ENCODE measurements at places on chromosomes 11 and 22.
A peak's percentile ranks its signal among the peaks of the same experiment; 100 is the strongest.

- DNase-seq = no peak
Measured at GRCh38 chr22:32967386-32968101, 90.6 kb downstream of the SYN3 start.

DNA sequence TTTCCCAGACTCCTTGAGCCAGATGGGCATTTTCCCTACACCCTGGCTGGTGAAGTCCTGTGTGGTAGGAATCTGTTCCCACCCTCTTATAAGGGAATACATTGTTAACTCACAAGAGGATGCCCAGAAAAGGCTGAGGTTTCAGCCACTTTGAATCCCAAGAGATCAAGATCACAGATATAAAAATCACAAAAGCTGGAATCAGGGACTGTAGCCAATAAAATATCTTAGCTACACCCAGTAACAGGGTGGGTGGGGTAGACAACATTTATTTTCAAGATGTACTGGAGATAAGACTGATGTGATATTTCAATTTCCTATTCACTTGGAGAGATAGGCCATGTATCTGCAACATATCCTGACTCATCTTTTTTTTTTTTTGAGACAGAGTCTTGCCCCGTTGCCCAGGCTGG is 50.3 kb downstream of the COPB1 start:
- no peak for DNase-seq

- DNase-seq = no peak
Measured at GRCh38 chr11:113952070-113952469, 22.8 kb upstream of the HTR3A start.

- no peak for DNase-seq
Measured at GRCh38 chr22:38031491-38031890, 25.7 kb upstream of the PICK1 start.

GRCh38 chr11:40797981-40798380 is 661.5 kb downstream of the LRRC4C start:
- DNase-seq = no peak

DNA sequence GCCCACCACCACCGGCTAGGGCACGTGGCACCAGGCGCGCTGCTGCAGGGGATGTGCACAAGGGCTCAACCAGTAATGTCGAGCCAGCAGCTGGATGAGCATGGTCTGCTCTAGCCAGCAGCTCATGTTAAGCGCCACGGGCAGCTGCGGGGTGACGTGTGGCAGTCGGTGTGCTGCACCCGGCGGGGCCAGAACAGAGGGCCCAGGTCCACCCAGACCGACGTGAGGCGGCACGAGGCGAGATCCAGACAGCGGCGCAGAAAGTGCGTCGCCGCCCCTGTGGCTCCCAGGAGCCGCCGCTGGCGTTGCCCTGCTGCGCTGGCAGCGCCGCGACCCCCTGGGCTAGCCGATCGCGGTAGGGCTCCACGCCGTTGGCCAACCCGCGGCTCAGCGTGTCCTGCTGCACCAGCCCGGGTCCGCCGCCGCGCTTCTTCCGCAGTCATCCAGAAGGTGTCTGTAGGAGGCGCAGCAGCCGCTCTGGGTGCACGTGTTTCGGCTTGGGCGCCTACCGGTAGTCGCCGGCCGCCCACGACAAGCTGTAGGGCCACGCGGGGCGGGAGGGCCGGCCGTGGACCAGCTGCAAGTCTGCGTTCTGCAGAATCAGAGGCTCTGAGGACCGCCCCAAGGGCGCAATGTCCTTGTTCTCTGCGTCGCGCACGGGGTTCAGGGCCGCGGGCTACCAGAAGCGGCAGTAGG is 4.6 kb upstream of the GALR3 start:
- DNase-seq = peak; percentile 59

DNA sequence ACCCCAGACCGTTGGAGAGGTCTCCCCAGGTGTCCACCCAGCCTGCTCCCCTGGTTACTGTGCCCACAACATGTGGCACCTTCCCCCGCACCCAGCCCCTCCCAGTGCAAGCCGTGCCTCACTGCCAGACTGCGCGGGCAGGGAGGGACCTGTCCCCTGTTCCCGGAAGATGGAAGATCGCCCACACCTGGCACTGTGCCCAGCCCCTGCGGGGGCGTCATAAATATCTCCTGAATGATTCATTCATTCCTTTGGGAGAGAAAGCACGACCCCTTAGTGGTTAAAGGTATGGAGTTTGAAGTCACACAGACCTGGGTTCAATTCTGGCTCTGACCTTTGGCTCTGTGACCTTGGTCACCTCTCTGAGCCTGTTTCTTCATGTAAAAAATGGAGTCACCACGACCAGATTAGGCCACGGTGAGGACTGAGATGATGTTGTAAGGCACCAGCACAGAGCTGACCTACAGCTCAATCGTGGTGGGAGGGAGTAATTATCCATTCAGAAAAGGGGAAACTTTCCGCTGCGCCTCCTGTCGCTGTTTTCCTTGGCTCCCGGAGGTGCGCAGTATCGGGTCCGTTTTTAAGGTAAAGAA is 497 bp upstream of the SYT12 start:
- no peak for DNase-seq

DNA sequence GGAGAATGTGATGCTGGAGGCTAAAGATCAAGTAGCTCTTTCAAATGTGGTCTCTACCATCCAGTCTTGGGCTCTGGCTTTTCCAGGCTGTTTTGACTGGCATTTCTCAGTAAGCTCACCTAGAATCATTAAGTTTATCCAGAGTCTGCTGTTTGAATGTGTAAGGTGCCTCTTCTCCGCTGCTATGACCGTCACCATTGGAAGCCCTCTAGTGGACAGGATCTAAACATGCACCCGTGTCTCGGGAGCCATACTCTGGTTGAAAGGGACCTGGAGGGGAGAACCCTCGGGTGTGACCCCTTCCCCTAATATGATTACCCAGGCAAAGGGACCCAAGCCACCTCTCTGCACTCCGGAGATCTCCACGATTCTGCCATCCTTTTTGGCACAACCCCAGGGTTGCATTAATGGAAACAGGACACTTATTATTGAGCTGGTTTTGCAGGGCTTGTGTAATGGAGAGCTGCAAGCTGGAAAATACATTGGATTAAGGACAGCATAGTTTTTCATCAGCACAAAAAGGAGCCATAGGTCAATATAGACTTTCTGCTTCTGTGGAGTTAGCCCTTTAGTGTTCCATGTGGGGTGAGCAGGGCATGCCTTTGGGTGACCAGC is 191.0 kb upstream of the LARGE1 start:
- no peak for DNase-seq

DNA sequence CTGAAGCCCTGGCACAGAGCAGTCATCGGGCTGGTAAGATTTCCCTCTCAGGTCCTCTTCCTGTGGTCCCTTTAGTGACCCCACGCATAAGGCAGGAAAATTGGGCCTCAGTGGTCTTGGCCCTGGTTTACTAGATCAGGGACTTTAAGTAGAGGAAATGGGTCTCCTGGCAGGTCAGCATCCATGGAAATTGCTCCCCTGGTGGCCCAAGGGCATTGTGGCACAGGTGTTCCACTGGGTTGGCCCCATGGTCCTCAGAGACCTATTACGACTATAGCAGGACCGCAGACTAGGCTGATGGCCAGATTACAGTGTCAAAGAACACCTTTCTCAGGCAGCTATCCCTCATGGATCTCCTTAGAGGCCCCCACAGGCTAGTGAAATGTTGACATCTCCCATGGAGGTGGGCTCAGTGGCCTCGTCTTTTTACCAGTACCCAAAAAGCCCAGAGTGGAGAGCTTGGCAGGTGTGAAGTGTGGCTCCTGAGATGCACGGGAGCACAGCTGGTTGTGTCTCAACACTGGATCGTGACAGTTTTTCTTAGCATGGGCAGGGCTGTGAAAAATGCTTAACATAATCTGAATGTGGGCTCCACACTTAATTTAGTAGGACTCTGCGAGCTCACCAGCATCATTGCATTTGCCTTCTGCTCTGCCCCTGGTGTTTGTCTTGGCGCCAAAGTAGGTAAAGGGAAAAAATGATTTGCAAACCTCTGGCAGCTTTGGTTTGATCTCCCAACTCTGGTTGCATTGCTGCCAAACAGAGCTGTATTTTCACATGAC is 74.2 kb downstream of the ZBTB16 start:
- DNase-seq = no peak

DNA sequence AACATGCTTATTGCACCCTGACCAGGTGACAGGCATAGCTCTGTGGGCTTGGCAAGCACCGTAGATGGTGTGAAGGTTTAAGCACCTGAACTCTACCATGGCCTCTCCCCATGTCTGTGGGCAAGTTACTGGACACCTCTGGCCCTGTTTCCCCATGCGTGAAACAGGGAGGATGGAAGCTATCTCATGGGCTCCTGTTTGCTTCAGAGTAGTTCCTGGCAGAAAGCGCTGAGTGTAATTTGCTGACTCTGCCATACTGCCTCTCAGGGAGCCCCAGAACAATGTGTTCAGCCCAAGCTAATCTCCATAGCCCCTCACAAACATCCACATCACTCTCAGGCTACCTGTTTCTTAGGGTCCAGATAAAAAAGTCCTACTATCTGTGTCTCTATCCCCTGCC is 2.4 kb downstream of the CBX6 start:
- no peak for DNase-seq

DNA sequence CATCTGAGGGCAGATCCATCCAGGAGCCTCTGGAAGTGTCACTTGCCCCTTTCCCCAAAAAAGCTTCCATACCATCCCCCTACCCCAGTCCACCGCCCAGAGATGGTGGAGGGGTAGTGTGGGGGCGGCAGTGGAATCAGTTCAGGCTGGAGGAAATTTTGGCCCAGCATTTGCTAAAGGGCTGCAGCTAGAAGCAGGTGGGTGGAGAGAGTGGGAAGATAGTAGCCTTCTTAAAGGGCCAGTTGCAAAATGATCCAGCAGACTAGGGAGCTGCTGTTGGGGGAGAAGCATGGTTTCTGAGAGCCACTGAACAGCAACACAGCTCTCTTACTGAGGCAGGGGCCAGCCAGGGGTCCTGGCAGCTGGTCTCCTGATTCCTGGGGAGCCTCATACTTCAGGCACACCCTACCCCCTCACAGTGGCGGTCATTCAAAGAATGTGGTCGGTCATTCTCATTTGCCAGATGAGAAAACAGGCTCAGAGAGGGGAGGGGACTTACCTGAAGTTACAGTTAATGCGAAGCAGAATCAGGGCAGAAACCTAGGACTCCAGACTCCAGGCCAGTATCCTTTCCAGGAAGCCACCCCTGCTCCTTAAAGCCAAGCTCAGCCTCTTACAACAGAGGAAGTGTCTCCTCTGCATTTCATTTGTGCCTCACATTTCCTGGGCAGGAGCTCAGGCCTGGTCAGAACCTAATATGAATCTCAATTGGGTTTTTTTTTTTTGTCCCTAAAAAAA is 5.4 kb downstream of the SEC14L2 start:
- no peak for DNase-seq

DNA sequence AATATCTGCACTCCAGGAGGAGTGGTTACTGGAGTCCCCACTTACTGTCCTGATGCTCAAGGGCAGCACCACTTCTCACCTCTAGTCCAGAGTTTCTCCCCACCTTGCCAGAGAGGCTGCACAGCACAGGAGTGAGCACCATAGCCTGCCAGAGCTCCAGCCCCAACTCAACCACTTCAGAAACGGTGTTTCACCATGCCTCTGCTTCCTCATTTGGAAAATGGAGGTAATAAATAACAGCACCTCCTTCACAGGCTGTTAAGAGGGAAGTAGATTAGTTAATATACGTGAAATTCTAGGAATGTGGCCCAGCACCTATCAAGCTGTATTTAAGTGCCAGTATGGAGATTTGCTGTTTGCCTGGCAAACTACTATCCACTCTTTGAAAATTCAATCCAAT is 63.0 kb downstream of the GALNT18 start:
- DNase-seq = no peak

- DNase-seq = no peak
Measured at GRCh38 chr11:13134886-13135285, 125.8 kb downstream of the RASSF10 start.

- DNase-seq = no peak
Measured at GRCh38 chr22:23033116-23033905, 37.0 kb upstream of the GNAZ start.

DNA sequence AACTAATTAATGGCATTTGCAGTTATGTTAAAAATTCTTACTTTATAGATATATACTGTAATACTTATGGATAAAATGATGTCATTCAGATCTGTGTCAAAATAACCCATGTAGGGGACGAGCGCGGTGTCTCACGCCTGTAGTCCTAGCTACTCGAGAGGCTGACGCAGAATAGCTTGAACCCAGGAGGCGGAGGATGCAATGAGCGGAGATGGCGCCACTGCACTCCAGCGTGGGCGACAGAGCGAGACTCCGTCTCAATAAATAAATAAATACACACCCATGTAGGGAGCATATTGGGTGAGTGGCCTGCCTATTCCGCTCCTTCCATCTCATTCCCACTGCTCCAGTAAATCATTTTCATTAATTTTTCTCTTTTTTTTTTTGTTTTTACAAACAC is 7.1 kb downstream of the SNU13 start:
- DNase-seq = no peak

GRCh38 chr11:117959438-117960149 is 26.6 kb upstream of the IL10RA start:
- no peak for DNase-seq

DNA sequence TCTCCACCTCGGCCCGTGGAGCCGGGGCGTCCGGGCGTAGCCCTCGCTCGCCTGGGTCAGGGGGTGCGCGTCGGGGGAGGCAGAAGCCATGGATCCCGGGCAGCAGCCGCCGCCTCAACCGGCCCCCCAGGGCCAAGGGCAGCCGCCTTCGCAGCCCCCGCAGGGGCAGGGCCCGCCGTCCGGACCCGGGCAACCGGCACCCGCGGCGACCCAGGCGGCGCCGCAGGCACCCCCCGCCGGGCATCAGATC is 439 bp downstream of the YAP1 start:
- no peak for DNase-seq

- DNase-seq = no peak
Measured at GRCh38 chr11:15635521-15635920, 520.8 kb downstream of the INSC start.

GRCh38 chr11:56624661-56625110 is 10.0 kb upstream of the OR5M1 start:
- DNase-seq = no peak

- DNase-seq = no peak
Measured at GRCh38 chr22:33829546-33830280, 90.6 kb downstream of the LARGE1 start.

DNA sequence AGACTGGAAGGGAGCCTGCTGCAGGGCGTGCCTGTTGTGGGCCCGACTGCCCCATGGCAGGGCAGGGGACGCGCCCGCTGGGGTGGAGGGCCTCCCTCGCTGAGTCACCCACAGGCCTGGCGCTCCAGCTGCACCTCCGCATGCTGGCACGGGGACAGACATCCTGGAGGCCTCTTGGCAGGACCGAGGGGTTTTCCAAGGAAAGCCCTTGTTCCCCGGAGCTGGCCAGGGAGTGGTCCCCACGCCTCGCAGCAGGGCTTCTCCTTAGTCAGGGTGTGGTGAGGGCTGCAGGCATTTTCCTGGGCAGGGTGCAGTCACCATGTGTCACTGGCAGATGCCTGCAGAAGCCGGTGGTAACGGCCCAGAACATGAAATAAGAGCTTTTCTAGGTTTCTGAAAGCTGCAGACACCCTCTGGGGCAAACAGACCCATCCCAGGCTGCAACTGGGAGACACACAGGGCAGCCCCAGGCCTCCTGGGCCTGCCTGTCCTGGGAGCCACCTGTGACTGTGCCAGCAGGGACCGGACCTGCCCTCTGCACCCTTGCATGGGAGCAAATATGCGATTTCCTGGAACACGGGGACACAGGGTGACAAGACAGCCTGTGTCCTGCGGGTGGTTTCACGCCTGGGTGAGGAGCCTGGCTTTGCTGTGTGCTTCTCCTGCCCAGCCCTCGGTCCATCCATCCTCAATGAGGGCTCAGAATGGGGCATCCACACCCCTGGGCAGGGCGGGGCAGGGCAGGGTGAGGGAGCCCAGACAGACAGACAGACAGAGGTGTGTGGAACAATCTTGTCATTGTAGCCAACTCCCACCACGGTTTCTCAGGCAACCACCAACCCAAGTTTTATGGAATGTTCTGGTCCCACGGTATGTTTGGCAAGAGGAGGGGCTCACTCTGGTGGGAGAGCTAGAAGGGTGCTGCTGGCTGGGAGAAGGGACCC is 43.2 kb upstream of the FADD start:
- DNase-seq = no peak

Measured in stimulated activated CD8-positive, alpha-beta memory T cell treated with anti-CD3 and anti-CD28 coated beads, Interleukin-7, amount 100 ng/mL, for 4 hours (primary cell).